ENCODE measurements at places on chromosomes 1 and 21. TPM values are rescaled to one million over a fixed set of nuclear protein-coding genes. Genes with fewer than 3 reads are reported as not detected.

The LYPD8 gene
- total RNA-seq: not detected

The GJC2 gene
- 1.6 TPM for total RNA-seq

The FTCD gene
- 0.66 TPM for total RNA-seq

The MYOG gene
- 480 TPM for total RNA-seq

The NHLH1 gene
- 0.04 TPM for total RNA-seq

The CD84 gene
- 2.0 TPM for total RNA-seq

The PGLYRP3 gene
- not detected for total RNA-seq

The TMEM82 gene
- total RNA-seq: not detected

The OR6K3 gene
- total RNA-seq: not detected

The ANKRD35 gene
- 2.2 TPM for total RNA-seq

The RNF186 gene
- total RNA-seq: not detected

The LPAR3 gene
- 0.13 TPM for total RNA-seq

The TSPEAR gene
- 0.04 TPM for total RNA-seq
